ENCODE measurements at places on chromosomes 4 and X.

- peak; percentile 44 for DNase-seq
Measured at GRCh38 chr4:140149846-140150635, 3.9 kb downstream of the MAML3 start.

GRCh38 chr4:148842843-148843242 lies 400.6 kb upstream of the NR3C2 start:
- no peak for DNase-seq

DNA sequence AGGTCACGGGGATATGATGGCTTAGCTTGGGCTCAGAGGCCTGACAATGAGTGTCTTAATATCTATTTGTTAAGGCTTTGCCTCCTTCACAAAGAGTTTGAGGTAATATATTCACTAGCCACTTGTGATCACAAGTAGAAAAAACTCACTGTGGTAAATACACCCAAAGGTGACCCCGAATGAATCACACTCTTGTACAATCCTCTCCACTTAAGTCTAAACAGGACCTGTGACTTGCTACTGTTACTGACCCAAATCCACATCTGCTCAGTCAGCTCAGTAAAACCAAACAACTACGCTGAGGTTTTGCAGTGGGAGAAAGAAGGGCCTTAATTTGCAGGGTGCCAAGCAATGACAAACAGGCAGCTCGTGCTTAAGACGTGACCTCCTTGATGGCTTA lies 223.8 kb upstream of the MAGEC2 start:
- DNase-seq = no peak

DNA sequence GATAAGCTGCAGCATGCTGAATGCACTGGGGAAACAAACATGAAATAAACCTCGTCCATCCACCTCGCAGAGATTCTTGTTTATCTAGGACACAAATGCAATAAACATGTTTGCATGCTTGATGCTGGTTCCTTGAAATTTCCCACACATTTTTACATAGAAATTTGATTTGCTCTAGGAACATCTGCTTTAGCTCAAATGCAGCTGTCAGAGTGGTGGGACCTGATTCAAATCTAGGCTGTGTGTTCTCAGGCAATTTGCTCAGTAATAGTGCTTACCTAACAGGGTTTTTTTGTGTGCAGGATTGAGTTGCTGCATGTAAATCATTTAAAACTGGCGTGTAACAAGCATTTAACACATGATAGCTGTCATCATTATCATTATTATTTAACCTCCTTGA lies 293.1 kb downstream of the QDPR start:
- DNase-seq = no peak

DNA sequence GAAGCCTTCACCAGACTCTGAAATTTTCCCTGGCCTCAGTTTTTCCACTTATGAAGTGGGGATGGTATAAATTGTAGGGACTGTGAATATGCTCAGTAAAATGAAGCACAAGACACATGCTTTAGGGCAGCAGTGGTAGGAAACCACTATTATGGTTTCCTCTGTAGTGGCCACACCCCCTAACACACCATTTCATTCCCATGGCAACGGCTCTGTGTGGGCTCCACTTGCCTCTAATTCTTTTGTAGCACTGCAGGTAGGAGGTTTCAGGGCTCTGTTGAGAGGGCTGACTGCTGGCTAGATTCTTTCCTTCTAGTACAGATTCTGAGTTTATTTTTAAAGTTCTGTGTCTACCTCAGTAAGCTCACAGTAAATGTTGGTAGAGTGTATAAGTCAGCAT lies 3.5 kb upstream of the VMA21 start:
- DNase-seq = no peak

DNA sequence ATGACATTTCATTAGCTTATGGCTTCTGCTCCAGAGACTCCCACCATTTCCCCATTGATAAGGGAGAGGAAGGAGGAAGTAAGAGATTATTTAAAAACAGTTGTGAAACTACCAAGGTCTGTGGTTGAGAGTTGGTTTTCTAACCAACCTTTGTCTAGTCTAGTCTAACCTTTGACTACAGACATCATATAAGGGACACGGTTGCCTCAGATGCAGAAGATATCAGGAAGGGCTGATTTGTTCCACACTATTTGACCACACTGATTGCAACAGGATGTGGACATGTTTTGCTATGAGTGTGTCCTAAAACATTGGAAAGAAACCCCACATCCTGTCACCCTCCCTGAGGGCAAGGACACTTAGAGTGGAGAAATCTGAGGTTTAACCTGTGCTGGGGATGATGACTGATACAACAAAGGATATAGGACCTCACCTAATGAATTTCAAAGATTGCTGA lies 53.0 kb downstream of the COQ2 start:
- DNase-seq = no peak

GRCh38 chr4:6235012-6235411 lies 34.6 kb upstream of the WFS1 start:
- DNase-seq = no peak

Data from SW 1271 (cell line).